ENCODE measurements at places on chromosomes 12 and 14. TPM values are rescaled to one million over a fixed set of nuclear protein-coding genes. Genes with fewer than 3 reads are reported as not detected.

The PSMD9 gene
- 39.3 TPM for total RNA-seq

The C12orf54 gene
- total RNA-seq, result 0.27 TPM

The HRK gene
- under 0.01 TPM for total RNA-seq

The BHLHE41 gene
- total RNA-seq, result 0.81 TPM

The ATL1 gene
- 11.0 TPM for total RNA-seq

The PRH2 gene
- total RNA-seq, result not detected

The TRIM9 gene
- 3.2 TPM for total RNA-seq

The ACVRL1 gene
- under 0.01 TPM for total RNA-seq

The SERPINA9 gene
- total RNA-seq, result not detected

GRCh38 chr14:91311284-91311662 lies 66.8 kb upstream of the GPR68 start:
- DNase-seq, result no peak

GRCh38 chr12:62722971-62723680 lies 211.8 kb downstream of the PPM1H start:
- no peak for DNase-seq

- peak; percentile 4 for DNase-seq
Measured at GRCh38 chr12:102120886-102121285, 903 bp downstream of the PARPBP start.

GRCh38 chr14:55386037-55386808 lies 25.4 kb downstream of the ATG14 start:
- no peak for DNase-seq

DNA sequence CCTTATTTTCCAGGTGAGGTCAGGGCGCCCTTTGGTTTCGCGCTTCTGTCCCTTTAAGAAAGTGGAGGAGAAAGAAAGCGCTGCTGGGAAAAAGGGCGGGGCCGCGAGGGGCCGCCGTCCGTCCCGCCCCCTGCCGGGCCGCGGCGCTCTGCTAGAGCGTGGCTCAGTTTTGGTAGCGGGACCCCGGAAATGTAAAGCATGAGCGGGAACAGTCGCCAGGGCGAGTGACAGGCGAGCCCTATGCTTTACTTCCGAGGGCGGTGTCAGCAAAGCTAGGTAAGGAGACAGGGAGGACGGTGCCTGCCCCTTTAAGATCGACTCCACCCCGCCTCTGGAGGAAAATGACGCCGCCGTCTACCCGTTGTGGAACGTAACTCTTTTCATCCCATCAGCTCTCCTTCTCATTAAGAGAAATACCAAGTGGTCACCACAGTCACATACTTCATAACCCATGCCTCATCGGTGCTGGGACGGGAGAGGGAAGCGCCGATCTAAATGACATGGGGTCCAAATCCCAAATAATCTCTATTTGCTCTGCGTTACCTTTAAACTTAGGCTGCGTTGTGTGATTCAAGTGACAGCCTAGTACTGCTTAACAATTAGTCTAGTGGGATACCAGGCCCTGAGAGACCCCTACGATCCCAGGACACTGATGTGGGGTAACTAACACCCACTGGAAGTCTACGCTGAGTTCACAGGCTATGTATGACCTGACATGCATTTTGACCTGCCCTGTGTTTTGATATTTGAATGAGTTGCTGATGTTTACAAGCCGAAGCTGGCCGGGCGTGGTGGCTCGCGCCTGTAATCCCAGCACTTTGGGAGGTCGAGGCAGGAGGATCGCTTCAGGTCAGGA lies at the start of gene ETFBKMT:
ETFBKMT (plus strand) TSS at position 602 of the 856 bp plus-strand sequence. CDS start 2,266 bp downstream, outside the sequence.
- DNase-seq, result peak; percentile 74

DNA sequence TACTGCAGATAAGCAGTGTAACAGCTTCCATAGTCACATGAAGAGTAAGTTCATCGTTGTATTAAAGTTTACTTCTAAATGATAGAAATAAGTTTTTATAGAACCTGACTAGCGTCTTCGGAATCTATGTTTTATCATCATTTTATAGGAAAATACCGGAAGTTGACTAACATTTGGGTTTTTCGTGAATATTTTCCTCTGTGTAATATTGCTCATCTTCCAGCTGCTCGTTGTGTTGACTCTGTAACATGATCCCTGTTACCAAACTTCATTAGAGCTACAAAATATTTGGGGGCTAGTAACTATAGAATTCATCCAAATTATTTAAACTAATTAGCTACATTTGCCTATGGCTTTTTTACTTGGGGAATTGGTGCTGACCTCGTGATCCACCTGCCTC lies 37.2 kb downstream of the DDX51 start:
- DNase-seq, result no peak

DNA sequence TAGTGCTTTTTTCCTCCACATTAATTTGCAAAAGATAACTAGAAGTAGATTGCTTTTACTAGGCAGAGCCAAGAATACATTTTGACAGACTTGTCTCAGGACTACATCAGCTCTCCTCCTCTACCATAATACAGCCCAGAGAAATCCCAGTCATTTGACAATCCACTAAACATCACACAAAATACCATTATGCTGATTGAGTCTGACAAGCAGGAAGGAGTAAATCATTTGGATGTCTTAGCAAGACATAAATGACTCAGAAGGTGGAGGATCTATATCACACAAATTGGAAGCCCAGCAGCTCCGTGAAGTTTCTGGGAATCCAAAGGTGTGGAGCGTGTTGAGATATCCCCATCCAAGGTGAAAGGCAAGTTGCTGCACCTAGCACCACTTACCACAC lies 75.4 kb upstream of the FKBP4 start:
- no peak for DNase-seq

- no peak for DNase-seq
Measured at GRCh38 chr12:68178184-68178583, 18.6 kb upstream of the IFNG start.

- DNase-seq, result no peak
Measured at GRCh38 chr12:75548879-75549278, 37.5 kb upstream of the KRR1 start.

DNA sequence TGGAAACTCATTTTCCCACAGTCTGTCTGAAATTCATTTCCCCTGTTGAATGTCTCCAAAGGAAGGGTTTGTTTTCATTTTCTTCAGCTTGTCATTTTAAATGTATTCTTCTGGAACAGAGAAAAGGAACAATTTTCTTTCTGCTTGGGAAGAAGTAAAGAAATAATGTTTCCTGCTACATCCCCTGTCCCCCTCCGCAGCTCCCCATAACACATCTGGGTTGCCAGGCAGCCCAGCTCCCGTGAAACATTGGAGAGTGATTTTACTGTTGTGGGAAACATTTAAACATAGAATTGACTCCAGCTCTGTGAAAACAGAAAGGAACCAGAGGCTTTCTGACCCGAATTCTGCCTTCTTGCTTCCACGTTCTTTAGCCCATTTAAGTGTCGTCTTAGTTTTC lies 159.5 kb downstream of the TMEM132C start:
- no peak for DNase-seq

DNA sequence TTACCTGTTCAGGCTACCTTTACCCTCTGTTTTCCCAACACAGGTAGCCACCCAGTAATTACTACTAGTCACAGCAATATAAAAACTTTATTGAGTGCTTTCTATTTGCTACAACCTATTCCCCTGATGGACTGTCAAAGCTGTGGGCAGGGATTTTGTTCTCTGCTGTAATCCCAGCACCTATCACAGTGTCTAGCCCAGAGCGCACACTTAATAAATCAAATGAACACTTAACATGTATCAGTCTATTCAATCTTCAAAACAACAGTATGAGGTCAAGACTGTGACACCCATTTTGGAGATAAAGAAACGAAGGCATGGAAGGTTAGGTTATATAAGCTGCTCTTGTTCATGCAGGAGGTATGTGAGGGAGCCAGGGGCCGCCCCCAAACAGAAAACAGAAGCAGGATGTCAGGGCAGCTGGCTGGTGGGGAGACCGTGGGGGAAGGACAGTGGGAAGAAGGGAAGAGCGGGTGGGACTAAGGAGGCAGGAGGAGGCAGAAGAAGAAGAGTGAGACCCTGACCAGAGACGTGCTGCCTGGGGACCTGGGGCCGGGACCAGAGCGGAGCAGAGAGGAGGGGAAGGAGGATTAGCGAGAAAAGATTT lies 1.7 kb downstream of the TNFRSF1A start:
- DNase-seq, result no peak

DNA sequence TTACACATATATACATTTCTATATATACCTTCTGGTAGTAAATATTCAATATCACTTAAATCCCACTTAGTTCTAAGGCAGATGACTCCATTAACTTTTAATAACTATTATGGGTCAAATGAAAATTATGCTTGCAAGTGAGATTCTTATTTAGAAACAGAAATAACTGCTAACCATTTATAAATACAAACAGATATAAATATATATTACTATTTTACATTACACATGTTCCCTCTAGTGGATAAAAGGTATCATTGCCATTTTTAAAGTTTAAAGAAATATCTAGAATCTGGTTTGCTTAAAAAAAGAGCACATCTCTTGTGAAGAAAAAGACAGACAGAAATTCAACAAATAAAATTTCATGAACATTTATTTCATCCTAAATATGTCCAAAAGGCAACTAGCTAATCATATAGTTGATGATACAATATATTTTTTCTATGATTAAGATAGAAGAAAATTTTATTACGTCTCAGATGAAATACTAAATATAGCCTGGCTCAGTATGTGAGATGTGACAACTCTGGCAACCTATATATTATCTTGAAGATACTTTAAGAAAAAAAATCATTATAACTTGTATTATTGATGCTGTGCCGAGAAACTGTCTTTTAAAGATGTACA lies 11.7 kb upstream of the RAD51AP1 start:
- DNase-seq, result no peak

DNA sequence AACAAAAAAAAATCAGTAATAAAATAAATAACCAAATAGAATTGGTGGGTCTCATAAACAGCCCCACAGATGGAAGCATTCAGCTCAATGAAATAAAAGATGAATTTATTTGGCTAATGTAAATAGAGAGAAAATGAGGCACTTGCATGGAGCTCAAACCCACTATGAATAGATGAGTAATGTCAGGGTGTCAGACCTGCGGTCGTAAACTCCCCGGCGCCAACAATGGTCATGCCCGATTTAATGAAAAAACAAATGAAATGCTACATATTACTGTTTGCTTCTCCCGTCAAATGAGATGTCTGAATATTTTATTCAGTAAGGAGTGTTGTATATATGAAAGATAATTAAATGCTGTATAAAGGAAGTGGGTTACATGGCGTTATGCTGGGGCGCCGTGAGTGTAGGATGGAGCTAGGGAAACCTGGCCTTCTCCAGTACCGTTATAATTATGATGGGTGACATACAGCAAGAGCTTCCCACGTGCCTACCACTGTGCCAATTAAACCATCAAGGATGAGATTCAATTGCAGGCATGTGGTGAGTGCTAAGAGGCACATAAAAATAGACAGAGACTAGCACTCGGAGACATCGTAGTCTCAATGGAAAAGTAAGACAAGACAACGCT lies 648.1 kb downstream of the BCL11B start:
- DNase-seq, result no peak

- DNase-seq, result no peak
Measured at GRCh38 chr12:103369929-103370328, 125.8 kb downstream of the C12orf42 start.

DNA sequence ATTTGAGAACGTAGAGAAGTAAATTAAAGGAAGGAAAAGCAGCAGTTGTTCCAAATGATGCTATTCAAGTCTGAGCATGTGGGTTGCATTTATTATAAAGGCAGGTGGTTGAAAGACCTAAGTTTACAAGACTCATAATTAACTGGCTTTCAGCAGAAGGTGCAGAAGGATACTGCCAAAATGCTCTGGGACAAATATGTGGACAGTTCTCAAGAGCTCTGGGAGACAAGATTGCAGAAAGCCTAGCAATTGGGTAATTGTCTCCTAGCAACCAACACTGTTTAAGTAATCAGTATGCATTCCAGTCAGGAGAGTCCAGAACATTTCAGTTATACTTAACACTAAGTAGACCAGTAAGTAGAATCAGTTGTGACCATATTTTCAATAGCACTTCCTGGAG lies 131.5 kb downstream of the GPR135 start:
- DNase-seq, result no peak

- no peak for DNase-seq
Measured at GRCh38 chr14:74545386-74545785, 51.8 kb downstream of the ISCA2 start.

GRCh38 chr12:46413368-46413767 lies 40.8 kb upstream of the SLC38A2 start:
- no peak for DNase-seq

Data from hematopoietic multipotent progenitor cell (in vitro differentiated cells).